A172 (cell line): ENCODE measurements at places on chromosomes 3 and 15.

DNA sequence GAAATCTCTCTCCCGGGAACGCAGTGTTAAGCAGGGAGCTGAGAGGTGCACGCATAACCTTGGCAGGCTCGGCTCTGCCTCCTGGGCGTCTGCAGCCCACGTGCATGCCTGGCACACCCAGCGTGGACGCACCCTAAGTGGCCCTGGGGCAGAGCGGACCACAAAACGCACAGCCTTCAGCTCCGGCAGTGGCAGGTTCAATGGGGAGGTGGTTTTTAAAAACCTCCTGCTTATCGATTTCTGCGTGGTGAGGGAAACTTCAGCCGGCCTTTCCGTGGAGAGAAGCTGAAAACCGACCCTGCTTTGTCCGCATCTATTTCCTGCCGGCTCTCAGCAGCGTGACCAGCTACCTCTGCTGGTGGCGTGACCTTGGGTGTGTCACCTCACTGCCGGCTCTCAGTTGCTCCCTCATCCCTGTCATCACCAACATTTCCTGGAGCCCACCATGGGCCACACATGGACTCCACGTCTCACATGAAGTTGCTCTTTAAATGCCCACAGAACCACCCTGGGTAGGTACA lies 134.8 kb upstream of the MEF2A start:
- no peak for DNase-seq

DNA sequence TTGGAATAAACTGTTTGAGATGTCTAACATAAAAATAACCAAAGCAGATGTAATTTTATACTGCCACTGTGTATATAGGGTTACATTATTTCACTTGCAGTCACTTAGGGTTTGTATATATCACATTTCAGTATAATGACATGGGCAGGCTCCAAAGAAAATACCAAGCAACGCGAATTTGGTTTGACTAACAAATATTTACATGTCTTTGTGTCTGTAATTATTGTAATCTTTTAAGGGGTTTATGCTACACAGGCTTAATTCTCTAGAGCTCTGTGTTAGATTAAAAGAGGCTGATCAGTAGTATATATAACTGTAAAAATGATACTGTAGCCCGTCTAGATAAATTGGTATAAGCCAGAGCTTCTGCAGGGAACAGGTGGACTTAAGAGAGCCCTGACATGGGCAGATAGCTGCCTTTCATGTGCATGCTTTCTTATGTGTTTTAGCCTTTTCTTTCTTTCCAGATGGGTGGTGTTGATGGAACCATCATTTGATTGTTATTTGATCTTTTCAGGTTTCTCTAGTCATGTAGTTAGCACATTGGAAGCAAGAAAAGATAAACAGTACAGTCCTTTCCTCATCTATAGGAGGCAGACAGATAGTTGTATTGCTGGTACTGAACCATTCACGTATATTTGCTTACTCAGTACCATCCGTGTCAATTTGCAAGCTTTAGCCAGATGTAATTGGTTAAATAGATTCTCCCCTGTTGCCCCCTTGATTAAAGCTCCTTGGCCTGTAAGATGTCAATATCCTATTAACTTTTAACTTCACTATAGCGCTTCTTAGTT lies 86.1 kb downstream of the GALK2 start:
- no peak for DNase-seq

DNA sequence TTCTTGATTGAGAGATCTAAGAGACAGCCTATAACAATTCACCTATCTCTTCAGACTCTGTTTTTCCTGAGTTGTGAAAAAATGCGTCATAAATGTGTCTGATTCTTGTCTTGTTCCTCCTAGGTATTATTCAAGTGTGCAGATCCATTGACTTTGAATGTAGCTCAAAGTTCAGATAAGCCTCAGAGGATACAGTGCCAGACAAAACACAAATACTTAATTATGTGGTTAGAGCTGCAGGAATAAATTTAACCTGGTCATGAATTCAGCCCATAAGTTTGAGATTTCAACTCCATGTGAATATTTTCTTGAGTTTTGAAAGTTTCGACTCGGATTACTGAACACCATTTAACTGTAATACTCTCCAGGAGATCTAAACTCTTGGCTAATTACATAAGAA lies 174.0 kb downstream of the ECT2 start:
- DNase-seq, result no peak

GRCh38 chr3:139455206-139455605 lies 21.1 kb downstream of the RBP2 start:
- DNase-seq, result no peak

DNA sequence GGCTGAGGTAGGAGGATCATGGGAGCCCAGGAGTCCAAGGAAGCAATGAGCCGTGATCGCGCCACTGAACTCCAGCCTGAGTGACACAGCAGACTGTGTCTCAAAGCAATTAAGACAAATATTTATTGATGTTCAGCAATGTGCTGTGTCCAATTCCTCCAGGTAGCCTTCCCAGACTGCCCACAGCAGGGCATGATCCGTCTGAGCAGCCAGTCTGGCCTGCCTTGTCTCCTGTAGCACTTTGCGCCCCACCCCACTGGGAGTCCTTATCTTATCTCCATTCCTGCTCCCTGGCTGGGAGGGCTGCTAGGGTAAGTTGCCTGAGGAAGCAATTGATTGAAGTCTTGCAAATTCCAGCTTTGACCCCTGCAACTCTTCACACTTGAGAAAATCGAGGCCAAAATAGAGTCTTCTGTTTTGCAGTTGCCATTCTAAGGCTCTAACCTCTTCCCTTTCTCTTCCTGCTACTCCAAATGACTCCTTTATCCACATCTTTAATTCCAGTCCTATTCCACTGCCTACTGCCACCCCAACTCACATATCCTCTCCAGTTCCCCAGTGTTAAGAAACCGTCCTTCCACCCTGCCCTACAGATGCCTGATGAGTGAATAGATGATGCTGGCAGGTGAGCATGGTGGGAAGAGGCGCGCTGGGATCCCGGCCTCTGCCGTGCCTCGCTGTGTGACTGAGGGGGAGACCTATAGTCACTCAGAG lies 26.9 kb upstream of the LCTL start:
- DNase-seq, result no peak

GRCh38 chr15:52193791-52194190 lies 2.6 kb upstream of the GNB5 start:
- DNase-seq, result no peak

GRCh38 chr3:48232734-48233133 lies 8.2 kb upstream of the ZNF589 start:
- DNase-seq, result peak; percentile 77

GRCh38 chr15:89812847-89813320 lies 1.8 kb downstream of the ANPEP start:
- DNase-seq, result no peak

DNA sequence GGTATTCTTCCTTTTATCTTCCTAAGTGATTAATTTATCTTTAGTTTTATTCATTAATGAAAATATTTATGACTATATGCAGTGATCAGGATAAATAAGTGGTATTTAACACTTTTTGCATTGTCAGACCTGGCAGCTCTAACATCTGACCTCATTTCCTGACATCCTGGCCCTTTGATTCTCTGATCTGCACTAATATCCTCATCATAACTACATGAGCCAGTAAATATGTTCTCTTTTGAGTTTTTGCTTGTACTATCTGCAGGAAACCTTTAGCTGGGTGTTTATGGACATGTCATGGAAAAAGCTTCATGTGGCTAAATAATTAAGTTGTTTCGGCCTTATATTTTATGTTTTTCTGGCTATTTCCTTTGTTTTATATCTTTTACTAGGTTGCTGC lies 10.5 kb downstream of the NKTR start:
- DNase-seq, result no peak

DNA sequence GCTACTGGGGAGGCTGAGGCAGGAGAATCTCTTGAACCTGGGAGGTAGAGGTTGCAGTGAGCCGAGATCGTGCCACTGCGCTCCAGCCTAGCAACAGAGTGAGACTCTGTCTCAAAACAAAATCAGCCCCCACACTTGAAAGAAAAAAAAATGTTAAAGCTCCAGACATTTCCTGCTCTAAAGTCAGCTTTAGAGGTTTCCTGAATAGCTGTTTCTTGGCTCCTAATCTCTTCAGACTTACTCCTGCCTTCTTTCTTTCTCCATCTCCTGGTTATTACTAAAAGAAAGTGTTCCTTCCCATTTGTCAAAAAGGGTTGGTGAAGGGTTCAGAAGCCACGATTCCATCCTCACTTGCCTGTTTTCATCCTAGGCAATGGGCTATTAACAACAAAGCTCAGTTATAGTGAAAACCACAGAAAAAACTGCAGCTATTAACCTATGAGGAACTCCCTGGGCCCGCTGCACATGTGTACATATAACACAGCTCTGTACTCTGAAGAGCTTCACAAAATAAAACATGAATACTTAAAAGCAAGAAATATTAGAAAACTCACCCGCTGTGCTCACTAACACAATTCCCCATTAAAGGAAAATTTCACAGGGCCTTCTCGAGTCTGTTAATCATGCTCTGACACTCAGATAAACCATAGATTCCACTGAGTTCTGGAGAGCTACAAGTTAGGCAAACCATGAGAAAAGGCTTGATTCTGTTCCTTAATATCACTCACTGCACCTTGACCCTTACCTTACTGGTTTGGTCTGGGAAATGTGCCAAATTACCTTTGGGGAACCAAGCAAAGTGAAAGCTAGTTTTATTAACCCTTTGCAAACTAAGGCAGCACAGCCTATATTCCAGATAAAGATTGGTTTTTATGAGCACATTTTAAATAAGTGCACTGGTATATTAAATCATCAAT lies 89.9 kb upstream of the TSPAN3 start:
- no peak for DNase-seq

- DNase-seq, result no peak
Observed at GRCh38 chr3:169835533-169835932, 22.8 kb upstream of the LRRC34 start.

GRCh38 chr15:48352474-48353072 lies 21.3 kb downstream of the DUT start:
- peak; percentile 70 for DNase-seq

GRCh38 chr3:22399566-22399965 lies 648.6 kb upstream of the ZNF385D start:
- no peak for DNase-seq

GRCh38 chr15:68387381-68388143 lies 44.4 kb downstream of the ITGA11 start:
- no peak for DNase-seq

DNA sequence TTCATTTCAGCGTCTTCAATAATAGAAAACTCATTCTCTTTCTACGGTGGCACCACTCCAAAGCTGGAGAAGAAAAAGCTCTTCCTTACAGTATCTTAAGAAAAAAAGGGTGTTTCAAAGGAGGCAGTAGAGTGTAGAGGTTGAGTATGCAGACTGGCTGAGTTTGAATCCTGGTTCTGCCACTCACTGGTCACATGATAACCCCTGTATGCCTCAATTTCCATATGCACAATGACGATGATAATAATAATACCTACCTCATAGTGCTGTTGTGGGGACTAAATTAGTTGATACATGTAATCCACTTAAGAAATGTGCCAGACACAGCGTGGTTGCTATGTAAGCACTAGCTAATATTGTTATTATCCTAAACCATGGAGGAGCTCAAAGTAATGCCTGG lies 4.5 kb downstream of the ANP32A start:
- DNase-seq, result no peak

GRCh38 chr3:143351895-143352608 lies 232.5 kb downstream of the CHST2 start:
- DNase-seq, result no peak

- DNase-seq, result peak; percentile 47
Observed at GRCh38 chr3:136862617-136863322, 762 bp downstream of the NCK1 start.
